ENCODE measurements at places on chromosomes 6 and 20.

GRCh38 chr6:34688956-34689355, 7.6 kb downstream of the ILRUN start:
- no peak for DNase-seq

DNA sequence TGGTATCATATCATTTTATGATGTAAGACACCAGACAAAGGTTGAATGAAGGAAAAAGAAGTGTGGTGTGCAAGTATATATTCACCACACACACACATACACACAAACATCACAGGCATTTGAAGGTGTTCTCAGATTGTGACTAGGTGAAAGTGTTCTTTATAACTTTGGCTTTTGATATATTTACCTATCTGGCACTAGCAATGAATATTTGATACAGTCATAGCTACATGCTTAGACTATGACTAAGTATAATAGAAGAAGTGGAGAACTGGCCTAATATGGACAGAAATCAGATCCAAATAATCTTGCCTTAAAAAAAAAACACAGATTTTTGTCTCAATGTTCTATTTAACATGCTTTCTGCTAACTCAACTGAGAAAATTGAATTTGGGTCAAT, 809.9 kb downstream of the KIF16B start:
- DNase-seq: no peak

DNA sequence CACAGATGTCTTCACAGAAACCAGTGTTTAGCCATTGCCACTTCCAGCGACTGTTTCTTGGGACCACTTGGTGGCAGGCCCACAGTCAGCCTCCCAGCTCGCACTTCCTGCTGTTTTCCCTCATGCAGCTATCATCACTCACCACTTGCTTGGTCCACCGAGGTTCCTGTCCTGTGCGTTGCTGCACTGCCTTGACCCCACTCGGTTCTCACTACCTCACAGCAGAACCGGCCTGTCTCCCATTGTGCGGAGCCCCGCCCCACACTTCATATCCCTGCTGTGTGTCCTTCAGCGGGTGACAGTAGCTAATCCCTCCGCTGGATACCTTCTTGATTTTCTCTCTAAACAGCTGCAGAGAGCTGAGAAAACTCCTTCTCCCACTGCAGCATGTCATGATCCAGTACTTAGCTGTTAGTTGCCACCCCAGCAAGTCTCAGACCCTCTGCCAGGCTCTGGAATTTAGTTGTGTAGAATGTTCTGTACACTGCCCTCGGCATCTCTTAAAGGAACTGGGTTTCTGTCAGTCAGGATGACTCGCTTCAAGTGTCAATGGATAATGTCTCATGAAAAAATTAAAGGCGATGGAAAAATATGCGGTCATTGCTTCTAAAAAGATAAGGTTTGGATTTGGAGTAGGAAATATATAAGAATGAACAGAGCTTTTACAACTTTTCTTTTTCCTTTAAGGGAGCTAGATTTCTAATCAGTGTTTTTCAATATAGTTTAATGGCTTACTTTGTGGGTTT, 208.0 kb downstream of the FARS2 start:
- no peak for DNase-seq

GRCh38 chr20:49030954-49031619, 15.0 kb upstream of the CSE1L start:
- no peak for DNase-seq

DNA sequence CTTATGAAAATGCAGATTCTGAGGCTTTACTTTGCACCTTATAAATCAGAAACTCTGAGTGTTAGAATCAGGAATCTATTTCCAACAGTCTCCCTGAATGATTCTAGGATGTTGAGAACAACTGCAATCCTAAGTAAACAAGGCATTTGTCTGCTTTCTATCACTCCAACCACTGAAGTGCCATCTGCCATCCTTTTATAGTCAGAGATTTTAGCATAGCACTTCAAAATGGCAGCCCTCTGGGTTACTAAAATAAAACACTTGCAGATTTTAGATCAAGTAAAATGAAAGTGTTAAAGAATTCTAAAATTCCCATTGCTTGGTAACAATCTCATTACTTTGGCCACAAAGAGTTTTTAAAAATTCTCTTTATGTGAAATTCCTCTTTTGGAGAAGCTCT, 258.9 kb downstream of the CD109 start:
- DNase-seq: no peak

- DNase-seq: no peak
Observed at GRCh38 chr6:166361077-166361429, 18.7 kb upstream of the SFT2D1 start.

DNA sequence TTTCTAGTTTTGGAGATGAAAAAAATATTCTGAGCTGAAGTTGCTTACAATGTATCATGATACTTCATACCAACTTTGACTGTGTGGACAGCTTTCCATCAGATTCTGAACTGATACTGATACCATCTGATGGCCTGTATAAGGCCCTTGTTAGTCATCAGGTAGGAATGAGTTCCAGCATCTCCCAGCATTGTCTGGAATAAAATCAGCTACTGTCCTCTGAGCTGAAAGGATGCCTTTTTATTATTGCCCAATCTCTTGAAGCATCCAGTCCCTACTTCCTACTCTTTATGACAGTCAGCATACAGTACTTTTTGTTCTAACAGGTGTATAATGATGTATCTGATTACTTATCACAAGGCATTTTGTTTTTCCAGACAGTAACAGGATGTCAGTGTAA, 70.6 kb upstream of the EYA4 start:
- DNase-seq: no peak

GRCh38 chr6:35018182-35018519, 123.0 kb downstream of the TCP11 start:
- no peak for DNase-seq

- no peak for DNase-seq
Observed at GRCh38 chr6:11890849-11891248, 112.2 kb upstream of the ADTRP start.

- DNase-seq: no peak
Observed at GRCh38 chr6:4801491-4802110, 25.4 kb downstream of the CDYL start.

DNA sequence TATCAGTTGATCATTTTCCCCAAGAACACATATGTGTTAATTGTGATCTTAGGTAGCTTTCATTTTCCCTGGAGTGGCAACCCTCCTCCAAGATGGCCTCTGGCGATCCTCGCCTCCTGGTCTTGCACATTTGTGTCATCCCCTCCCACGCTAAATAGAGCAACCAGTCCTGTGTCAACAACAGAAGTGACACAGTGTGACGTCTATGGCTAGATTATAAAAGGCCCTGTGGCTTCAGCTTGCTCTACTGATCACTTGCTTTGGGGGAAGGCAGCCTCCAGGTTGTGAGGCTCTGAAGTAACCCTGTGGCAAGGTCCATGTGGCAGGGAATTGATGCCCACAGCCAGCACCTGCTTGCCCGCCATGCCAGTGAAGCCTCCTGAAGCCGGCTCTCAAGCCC, 30.6 kb upstream of the PPP1R14C start:
- no peak for DNase-seq

GRCh38 chr20:58627212-58628072, 23.6 kb upstream of the STX16 start:
- DNase-seq: no peak

GRCh38 chr6:58073263-58073662, 755.8 kb downstream of the PRIM2 start:
- DNase-seq: no peak

GRCh38 chr6:32047084-32047478, 8.9 kb downstream of the CYP21A2 start:
- DNase-seq: no peak

DNA sequence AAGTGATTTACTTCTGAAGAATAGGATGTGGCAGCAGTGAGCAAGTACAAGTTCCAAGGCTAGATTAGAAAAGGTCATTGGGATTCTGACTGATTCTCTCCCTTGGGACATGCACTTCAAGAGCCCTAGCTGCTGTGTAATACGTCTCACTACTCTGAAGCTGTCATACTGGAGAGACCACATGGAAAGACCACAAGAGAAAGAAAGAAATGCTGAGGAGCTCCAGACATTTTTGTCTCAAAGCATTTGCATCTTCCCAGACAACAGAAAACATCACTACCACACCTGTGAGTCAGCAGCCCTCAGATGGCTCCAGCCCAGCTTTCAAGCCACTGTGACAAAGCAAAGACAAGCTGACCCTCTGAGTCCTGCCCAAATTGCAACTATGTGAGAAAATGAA, 20.7 kb downstream of the TENT5A start:
- DNase-seq: no peak

DNA sequence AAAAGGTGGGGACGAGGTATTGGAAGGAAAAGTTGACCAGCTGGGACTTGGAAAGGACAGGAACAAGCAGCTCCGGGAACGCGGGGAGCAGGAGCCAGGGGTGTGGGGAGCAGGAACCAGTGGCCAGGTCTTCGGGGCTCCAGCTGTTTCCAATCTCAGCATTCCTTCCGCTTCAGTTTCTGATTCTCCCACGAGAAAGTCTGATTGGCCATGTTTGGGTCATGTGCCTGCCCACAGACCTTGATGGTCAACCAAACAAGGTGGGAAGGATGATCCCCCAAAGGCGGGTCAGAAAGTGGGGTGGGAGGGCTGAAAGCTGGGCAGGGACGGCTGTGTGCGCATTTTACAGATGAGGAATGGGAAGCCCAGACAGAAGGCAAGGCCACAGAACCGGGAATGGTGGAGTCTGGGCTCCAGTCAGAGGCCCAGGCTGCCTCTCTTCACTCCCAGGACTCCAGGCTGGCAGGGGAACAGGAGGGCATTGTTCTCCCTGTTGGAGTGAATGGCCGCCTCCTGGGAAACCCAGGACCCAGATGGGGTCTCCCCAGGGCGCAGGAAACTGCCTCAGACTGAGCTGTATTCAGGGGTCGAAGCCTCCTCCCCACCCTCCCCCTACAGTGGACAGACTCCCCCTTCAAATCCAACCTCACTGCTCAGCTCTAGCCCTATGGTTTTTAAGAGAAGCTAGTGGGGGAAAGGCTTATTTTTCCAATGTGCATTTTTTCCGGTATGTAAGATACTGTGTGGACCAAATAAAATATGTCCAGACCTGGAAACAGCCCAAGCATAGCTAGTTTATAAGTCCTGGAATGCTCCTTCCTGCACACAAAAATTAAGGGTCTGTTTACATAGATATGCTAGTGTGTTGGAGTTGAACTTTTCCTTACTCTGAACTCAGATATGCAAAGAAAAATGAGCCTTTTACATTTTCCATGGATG, 12.2 kb upstream of the PTGIS start:
- no peak for DNase-seq
